Activated CD4-positive, alpha-beta T cell treated with anti-CD3 and anti-CD28 coated beads for 24 hours (primary cell): ENCODE measurements at places on chromosomes 12 and 14.

GRCh38 chr14:29822430-29822709, 105.3 kb downstream of the PRKD1 start:
- no peak for DNase-seq

DNA sequence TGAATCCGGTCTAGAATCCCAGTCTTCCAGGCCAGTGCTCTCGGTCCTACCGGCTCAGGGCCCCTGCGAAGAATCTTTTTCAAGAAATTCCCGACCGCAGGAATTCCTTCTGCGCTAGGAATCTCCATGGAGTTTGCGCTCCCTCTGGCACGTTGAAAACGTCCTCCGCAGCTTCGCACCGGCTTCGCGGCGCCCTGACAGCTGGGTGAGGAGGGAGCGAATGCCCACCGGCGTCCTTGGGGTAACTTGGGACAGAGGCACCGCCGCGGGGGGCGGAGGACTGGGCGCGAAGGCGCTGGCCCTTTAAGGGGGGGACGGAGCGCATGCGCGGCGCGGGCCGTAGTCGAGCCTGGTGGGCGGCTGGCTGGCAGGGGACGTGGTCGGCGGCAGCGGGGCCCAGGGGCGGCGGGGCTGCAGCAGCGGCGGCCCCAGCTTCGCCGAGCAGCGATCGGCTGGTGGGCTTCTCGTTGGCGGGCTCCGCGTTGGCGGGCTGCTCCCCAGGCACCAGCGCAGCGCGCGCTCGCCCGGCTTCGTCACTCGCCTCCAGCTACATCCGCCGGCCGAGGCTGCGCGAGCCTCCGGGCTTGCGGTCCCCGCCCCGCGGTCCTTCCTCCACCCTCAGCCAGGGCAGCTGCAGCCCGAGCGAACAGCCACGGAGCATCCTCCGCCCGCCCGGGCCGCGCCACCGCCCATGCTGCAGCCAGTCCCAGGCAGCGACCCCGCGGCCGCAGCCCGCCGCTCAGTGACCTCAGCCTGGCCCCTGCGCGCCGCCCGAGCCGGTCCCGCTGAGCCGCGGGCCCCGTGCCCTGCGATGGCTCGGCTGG, at the start of gene VASH1:
VASH1 (plus strand) TSS at position 333 of the 824 bp plus-strand sequence. CDS start 1,354 bp downstream, outside the sequence.
- peak; percentile 31 for DNase-seq

- DNase-seq, result no peak
These were observed 84.5 kb downstream of the BORCS5 start for GRCh38 chr12:12441429-12441807.

DNA sequence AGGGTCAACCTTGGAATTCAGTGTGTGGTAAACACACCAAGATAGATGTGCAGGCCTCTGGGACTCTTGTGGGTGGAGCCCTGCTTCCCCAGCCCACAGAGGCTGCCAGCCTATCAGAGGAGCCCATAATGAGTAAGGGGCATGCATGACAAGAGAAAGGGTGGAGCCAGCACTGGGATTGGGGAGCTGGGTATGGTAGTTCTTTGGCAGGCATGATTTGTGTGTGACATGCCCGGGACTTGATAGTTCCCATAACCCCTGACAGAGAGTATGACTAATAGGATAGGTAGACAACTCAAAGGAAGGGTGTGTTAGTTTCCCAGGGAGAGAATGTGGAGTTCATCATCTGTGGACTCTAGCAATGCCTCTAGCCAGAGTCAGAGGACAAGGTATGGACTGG, 143.0 kb downstream of the EMP1 start:
- no peak for DNase-seq

- no peak for DNase-seq
These were observed 8.3 kb downstream of the OR10AD1 start for GRCh38 chr12:48194799-48195201.

DNA sequence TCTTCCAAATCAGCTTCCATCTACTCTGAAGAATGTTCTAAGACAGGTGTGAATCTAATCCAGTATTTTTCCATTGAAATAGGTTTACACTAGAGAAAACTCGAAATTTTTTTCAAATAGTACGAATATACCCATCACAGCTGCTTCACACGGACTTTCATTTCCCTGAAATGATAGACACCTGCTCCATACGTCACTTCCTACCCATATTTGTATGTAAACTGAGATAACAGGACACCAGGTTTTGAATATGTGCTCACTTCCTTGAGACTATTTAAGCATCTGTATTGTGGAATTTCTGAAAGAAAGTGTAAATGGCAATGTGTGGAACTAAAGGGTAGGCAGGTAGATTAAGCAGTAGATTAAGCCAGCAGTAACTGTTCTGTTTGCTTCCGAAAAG, 13.4 kb upstream of the ITPR2 start:
- no peak for DNase-seq

DNA sequence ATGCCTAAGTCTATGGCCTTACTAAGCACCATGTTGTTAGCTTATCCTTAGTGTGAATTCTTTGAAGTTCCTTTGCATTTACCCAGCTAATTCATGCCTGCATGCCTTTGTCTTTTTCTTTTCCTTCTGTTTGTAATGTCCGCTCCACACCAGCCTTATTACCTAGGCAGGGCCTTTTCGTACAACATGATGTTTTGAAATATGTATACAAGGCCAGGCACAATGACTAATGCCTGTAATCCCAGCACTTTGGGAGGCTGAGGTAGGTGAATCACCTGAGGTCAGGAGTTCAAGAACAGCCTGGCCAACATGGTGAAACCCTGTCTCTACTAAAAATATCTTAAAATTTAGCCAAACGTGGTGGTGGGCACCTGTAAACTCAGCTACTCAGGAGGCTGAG, 1636.5 kb upstream of the SEL1L start:
- no peak for DNase-seq

GRCh38 chr14:105864651-105865265, 338.4 kb downstream of the TMEM121 start:
- no peak for DNase-seq

DNA sequence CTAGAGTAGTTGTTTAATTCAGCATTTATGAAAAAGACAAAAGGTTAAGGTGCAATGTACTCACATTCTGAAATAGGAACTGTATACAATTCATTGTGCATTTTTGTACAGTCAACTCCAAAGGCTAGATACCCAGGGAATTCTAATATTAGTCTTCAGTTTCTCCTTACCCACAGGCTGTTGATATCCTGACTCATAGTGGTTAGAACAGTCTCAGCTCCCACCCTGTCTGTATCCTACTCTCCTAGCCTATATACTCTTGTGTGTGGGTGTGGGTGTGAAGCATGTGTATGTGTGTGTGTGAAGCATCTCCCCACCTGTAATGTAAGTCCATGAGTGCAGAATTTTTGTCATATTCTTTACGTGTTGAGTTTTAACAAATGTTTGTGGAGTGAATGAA, 229.5 kb downstream of the NAV3 start:
- no peak for DNase-seq

- no peak for DNase-seq
These were observed 321.1 kb downstream of the EGLN3 start for GRCh38 chr14:33629792-33630191.

DNA sequence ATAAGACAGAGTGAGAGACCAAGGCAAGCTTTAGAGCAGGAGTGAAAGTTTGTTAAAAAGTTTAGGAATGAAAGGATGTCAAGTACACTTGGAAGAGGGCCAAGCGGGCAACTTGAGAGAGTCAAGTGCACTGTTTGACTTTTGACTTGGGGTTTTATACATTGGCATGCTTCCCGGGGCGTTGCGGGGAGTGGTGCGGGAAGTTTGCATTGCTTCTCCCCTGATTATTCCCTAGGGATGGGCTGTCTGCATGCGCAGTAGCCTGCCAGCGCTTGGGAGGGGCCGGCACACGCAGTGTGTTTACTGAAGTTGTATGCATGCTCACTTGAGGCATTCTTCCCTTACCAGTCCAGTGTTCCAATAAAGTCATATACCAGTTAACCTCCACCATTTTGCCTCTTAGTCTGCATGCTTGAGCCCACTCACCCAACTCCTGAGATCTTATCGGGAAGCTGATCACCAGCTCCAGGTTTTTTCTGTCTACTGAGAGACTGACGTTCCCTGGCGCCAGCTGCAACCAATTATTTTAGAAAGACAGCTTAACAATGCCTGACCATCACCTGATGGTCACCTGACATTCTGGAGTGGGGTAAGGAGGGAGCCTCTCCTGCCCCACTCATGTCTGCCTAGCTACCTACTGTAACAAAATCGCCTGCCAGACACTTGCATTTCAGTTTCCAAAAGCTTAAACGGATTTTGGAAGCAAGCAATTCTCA, 53.2 kb downstream of the DACT1 start:
- DNase-seq, result no peak

GRCh38 chr12:3468329-3468728, 22.7 kb upstream of the PRMT8 start:
- DNase-seq, result no peak

- DNase-seq, result no peak
These were observed 35.4 kb upstream of the NKX2-8 start for GRCh38 chr14:36617824-36618223.

GRCh38 chr12:6450869-6451347, 934 bp upstream of the TAPBPL start:
- no peak for DNase-seq

DNA sequence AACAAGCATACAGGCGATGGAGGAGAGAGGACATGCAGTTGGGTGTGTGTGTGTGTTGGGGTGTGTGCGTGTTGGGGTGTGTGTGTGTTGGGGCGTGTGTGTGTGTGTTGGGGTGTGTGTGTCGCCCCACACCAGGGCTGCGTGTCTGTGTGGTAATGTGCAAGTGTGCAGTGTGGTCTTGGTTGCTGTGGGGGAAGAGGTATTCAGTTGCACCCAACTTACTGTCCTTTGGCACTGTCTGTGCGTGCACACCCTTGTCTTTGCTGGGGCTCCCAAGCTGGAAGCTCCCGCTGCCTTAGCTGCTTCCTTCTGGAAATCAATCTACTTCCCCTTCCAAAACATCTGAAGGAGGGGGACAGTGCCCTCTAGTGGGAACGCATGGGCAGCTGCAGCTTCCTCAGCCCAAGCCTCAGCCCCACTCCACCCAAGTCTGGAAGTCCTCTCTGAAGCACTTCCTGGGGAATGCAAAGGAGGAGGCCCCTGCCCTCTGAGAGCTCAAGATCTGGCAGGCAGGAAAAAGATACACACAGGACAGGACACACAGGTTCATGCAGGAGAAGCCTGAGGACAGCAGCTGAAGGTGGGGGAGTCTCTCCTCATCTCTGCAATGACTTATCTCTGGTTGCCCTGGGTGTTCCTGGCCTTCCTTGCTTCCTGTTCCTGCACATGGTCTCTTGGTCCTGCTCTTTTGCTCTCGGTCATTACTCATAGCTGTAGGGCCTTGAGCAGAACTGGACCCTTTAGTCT, 13.1 kb downstream of the ASIC1 start:
- peak; percentile 54 for DNase-seq

DNA sequence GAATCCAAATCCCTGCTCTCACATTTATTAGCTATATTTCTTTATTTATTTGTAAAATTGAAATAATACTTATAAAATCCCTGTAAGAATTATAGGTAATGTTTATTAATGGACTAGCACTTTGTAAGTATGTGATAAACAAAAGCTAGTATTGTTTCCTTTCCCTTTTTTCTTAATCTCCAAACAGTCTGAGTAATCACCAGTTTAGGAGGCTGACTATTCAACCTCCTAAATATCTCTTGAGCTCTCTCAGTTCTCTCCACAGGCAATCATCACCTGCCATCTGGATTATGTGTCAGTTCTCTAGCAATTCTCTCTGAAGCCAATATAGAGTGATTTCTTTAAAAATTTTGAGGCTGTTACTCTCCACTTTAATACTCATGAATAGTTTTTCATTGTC, 9.2 kb upstream of the LYZ start:
- no peak for DNase-seq

- peak; percentile 31 for DNase-seq
These were observed 154.4 kb downstream of the KCNK10 start for GRCh38 chr14:88168498-88169165.

DNA sequence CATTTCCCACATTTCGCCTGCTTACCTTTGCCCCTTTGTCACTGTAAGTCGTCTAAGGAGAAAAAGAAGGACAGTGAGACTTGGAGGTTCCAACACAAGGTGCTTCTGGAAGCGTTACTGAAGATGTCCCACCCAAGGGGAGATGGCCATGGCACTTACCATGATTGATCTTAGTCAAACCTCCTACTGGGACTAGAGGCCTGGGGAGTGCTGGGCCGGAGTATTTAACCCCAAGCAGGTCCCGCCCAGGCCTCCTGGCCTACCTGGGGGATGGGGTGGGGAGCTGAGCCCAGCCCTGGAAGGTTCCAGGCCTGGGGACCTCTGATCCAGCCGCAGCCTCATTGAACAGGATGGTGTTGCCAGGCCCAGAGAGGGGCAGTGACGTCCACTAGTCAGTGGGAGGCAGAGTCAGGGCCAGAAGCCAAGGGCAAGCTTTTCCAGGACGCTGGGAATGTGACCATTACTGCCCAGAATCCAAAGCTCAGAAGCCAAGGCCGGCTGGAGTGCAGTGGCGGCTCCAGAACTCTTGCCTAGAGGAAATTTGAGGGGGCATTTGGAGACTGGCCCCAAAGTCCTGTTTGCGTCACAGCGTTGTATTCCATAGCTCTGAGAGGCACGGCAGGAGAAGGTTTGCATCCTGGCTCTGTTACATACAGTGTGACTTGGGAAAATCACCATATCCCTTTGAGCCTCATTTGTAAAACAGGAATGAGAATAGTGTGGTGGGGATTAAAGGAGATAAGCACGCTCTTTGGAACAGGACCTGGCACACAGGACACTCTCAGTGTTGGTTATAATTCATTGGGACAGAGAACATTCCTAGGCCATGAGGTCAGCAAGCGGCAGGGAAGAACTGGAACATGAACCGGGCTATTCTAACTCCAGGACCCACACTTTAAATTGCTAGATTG, at the start of gene HPD:
HPD (minus strand) TSS at position 198 of the 911 bp plus-strand sequence; CDS start at position 162, 36 bp downstream.
- no peak for DNase-seq
